ENCODE measurements at places on chromosomes 4 and X.

- DNase-seq, result no peak
Observed at GRCh38 chr4:102684610-102685052, 76.1 kb downstream of the MANBA start.

- no peak for DNase-seq
Observed at GRCh38 chrX:20197641-20198210, 56.1 kb upstream of the EIF1AX start.

DNA sequence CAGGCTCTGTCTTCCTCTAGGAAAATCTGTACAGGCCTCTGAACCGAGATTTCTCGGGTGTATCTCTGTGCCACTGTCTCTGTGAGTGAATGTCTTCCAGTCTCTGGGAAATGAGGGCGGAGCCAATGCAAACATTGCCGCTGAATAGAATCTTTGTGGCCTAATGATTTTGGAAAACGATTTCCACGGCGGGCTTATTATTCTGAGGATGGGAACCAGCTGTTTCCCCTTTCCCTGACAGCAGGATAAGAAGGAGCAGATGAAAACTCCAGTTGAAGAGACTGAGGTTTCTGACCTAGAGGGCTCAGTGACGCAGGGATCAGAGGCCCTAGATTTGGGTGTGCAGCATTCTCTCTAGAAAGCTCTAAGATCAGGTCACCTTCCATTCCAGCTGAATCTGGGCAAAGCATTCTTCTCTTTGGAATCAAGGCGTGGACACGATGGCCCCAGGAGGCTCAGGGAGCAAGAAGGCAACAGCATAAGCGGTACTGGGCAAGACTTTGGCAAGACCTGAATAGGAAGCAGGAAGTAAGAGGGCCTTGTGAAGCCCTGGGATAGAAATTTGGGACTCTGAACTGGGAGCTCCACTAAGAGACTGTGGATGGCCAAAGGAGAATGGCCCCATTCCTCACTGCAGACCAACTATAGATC is 47.3 kb downstream of the PJA1 start:
- no peak for DNase-seq

GRCh38 chrX:154411981-154412340 is 622 bp downstream of the TAFAZZIN start:
- DNase-seq, result peak; percentile 46

GRCh38 chrX:22135994-22136684 is 104.0 kb downstream of the PHEX start:
- no peak for DNase-seq

DNA sequence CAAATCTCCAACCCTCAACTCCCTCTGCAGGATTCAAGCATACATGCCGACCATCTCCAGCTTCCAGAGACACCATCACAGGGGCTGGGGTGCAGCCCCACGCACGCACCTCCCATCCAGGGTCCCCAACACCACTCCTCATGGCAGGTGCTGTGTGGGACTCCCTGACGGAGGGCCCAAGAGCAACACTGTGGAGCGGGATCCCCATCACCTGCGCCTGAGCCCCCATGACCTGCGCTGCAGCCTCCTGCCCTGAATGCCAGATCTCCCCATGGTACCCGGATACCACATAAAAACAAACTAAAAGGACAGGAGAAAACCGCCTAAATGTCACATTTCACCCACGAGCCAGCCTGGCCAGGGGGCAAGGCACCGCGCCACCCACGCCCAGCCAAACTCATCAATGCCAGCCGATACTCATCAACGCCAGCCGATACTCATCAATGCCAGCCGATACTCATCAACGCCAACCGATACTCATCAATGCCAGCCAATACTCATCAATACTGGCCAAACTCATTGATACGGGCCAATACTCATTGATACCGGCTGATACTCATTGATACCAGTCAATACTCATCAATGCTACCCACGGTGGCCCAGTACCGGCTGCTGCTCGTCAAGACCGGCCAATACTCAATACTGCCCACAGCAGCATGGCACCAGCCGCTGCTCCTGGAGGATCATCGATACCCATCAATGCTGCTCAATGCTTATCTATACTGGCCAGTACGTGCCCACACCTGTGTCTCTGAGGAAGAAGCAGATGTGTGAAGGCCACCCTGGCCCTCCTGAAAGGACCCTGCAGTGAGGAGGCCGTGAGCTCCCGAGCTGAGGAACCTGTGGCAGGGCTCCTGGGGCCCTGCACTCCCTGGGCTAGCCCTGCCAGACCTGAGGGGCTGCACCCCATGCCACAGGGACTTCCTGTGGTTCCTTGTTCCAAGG is 6.2 kb downstream of the CTBP1 start:
- DNase-seq, result no peak

DNA sequence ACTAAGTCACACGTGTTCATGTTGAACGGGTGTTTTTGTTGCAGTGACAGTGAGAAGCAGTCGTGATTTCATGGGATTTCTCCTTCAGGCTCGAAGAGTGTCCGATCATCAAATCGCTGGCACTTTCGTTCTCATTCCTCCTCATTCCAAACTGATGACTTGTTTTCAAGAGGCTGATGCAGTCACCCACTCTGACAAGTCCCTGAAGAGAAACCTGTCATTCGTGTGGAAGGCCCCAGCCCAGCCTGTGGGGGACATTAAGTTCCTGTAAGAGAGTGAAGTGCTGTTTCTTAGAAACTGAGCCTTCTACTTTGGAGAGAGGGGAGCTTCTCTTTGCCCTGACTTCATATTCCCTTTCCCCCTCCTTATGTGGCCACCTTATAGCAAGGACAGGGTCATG is 8.0 kb downstream of the REELD1 start:
- DNase-seq, result no peak

DNA sequence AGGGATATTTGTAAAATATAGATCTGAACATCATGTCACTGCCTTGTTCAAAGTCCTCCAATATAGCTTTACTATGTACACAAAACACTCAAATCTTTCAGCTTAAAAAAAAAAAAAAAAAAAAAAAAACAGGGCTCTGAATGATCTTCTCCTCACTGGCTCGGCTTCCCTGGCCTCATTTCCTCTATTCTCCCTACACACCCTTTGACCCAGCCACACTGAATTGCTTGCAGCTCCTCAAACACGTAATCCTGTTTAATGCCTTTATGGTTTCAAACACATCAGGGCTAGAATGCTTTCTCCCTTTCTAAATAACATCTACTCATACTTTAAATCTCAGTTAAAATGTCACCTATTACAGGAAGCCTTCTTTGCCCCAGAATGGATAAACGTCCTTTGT is 60.8 kb downstream of the MTMR8 start:
- DNase-seq, result no peak

DNA sequence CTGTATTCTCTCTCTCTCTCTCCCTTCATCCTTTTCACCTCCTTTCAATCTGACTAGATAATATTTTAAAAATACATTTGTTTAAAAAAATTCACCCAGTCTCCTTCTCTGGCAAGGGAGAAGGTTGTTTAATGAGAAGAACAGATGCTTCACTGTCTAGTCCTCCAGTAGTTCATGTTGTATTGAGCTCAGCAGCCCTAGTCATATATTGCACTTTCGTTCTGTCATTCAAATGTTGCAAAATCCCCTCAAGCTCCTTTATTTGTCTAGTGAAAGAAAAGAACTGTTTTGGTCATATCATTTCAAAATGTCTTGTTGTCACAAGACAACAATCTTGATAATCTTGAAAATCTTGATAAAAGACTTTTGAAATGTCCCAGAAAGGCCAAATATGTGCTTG is 248.0 kb downstream of the GALNTL6 start:
- no peak for DNase-seq

DNA sequence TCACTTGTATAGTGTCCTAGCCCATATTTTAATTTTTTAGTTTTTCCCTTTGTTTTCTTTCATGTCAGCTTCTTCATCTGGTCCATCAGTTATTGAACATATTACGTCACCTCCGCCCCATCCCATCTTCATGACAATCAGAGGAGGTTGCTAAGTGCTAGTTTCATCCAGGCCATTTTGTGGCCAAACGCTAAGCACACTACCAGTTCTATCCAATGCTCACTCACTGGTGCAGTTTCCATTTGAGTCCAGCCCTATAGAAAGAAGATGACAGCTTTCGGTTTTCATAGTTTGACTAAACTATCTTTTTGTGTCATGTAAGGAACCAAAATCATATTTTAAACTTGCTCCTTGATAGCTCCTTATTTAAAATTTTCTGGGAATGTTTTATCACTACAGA is 304.2 kb downstream of the TENM3 start:
- DNase-seq, result no peak

GRCh38 chr4:4443821-4444220 is 56.9 kb downstream of the NSG1 start:
- no peak for DNase-seq

- no peak for DNase-seq
Observed at GRCh38 chrX:46506076-46506475, 39.1 kb downstream of the ZNF674 start.

- DNase-seq, result no peak
Observed at GRCh38 chrX:47637546-47638195, 7.9 kb upstream of the CFP start.

GRCh38 chr4:105146276-105147015 is at the start of gene TET2:
Gene TET2 (plus strand): TSS chr4:105146876. CDS start chr4:105233943, 87,067 bp downstream.
- peak; percentile 81 for DNase-seq

- DNase-seq, result no peak
Observed at GRCh38 chrX:30762755-30763154, 109.5 kb downstream of the GK start.

DNA sequence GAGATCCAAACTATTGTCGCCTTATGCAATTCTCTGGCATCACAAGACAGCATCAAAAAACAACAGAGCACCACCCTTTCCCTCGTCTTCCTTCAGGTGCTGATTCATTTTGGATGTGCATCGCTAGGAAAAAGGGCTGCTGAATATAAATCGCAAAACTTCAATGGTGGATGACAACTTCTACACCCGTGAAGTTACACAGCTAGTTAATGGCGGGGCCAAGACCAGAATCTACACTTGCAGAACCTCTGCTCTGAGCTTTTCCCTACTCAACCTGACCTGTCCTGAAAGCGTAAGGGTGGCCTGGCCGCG is 674 bp downstream of the GNPDA2 start:
- DNase-seq, result no peak

DNA sequence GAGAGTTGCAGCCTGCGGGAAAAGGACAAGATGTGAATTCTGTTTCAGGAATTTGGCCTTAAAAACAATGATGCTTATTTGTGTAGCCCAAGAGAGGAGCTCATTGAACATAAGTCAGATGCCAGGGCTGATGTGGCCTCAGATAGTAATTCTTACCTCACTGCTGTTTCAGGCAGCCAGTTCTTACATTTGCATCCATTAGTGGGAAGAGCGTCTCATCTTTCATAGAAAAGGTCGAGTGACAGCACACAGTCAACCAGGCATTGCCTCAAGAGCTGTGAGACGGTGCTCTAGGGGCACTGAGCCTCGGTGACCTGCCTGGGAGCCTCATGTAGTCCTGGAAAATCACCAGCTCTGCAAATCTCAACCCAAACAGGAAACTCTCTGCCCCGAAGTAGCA is 174.9 kb upstream of the FRG1 start:
- no peak for DNase-seq

GRCh38 chrX:110713666-110714065 is 82.0 kb downstream of the CHRDL1 start:
- DNase-seq, result no peak

DNA sequence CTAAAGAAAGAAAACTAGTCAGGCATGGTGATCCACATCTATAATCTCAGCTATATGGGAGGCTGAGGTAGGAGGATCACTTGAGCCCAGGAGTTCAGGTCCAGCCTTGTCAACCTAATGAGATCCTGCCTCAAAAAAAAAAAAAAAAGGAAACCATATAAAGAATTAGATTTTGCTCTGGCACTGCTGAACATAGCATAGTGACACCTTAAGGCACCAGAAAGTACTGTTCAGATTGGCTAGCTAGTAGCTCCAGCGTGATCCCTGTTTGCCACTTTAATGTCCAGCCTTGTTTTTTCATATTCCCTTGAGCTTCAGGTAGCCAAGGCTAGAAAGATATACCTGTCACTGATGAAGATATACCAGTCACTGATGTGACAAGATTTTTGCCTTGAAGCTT is 34.1 kb downstream of the EXOC1 start:
- no peak for DNase-seq

DNA sequence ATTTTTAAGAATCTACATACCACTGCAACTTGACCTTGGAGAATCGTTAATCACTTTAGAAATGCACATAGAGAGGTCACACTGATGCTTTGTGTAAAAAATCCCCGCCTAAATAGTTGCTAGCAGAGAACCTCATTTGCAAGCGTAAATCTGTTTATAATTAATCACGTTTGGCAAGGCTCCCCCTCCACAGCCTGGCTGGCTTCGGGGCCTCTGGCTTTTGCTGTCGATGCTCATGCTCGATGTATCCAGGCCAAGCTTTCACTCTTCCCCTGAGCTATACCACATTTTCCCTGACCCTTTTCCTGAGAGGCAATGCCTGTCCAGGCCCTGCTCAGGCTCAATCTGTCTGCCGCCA is 23.4 kb downstream of the CYTL1 start:
- DNase-seq, result no peak

GRCh38 chrX:12965131-12965940 is 9.6 kb upstream of the TMSB4X start:
- no peak for DNase-seq

DNA sequence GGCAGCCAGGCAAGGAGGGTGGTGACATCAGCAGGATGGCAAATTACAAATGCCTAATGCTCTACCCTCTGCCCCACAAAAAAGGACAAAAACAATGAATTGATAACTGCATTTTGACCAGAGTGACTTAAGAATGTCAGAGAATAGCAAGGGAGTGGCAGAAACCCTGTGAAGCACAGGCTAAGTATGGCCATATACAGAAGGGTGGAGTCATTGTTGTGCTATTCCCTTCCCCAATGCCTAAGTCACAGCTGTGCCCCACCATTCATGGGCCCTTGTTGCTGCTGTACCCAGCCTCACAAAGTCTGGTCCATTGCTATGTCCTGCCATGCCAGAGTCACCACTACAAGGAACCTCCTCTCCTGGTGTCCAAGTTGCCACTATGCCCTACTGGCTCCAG is 123.1 kb downstream of the NEK1 start:
- DNase-seq, result no peak

- DNase-seq, result peak; percentile 41
Observed at GRCh38 chr4:106369456-106370060, 980 bp upstream of the GIMD1 start.

GRCh38 chr4:137274404-137274803 is 257.9 kb downstream of the PCDH18 start:
- DNase-seq, result no peak

DNA sequence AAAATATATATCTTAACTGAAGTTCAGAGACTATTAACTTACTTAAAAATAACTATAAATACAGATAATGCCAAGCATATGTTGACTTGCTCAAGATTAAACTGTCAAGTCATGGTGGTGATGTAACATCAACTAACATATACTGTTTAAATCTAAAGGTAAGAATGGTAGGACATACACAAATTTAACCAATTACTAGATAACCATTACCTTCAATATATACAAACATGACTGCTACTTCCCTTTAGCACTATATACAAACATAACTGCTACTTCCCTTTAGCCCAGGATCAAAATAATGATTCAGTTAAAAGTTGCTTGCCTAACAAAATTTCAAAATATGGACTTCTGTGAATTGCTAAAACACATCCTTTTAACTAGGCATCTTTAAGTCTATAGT is 14.9 kb downstream of the HNRNPD start:
- no peak for DNase-seq

GRCh38 chrX:87572901-87573300 is 55.3 kb downstream of the KLHL4 start:
- no peak for DNase-seq

- DNase-seq, result no peak
Observed at GRCh38 chr4:176545872-176546271, 226.1 kb downstream of the SPCS3 start.

Measured in GDM1 (cell line).